ENCODE measurements at places on chromosomes 7 and 10.

DNA sequence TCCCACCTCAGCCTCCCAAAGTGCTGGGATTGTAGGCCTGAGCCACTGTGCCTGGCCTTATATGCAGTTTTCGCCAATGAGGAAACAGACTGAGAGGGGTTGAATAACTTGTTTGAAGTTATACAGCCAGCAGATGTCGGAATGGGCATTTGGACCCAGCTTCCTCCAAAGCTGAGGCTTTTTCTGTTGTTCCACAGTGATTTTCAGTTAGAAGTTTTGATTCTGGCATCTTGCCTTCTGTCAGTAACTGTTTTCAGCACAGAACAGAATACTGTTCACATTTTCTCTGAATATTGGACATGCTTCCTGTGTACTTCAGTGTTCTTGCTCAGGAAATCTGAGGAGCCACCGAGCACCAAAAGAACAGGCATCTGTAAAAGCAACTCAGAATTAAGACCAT is 287.2 kb downstream of the CAMK1D start:
- no peak for DNase-seq

- DNase-seq, result no peak
Observed at GRCh38 chr7:94056796-94057207, 52.6 kb upstream of the BET1 start.

DNA sequence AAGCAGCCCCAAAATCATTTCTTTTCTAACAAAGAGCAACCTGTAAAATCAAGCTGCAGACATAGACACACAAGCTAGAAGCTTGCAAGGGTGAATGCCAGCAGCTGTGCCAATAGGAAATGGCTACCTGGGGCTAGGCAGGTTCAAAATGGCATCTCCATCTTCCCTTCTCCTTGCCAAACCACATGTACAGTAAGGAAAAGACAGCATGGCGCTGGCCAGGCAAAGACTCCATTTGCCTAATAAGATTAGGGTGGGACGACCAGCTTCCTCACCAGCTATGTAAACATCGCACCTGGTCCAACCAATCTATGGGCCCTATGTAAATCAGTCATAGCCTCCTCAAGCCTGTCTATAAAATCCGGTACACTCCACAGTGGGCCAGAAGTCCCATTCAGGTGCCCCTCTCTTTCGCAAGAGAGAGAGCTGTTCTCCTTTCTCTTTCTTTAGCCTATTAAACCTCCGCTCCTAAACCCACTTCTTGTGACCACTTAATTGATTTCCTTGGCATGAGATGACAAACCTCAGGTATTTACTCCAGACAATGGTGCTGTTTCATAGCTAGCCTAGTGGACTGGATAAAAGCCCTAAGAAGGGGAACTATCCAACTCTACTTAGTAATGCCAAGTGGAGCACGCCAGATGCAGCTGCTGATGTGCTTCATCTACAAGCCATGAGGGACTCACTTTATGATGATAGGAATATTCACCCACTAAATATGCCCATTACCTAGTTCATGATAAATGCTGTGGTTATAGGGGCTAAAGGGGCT is 44.1 kb downstream of the HTR7 start:
- DNase-seq, result no peak

GRCh38 chr10:29926693-29927048 is 132.7 kb downstream of the JCAD start:
- DNase-seq, result no peak

DNA sequence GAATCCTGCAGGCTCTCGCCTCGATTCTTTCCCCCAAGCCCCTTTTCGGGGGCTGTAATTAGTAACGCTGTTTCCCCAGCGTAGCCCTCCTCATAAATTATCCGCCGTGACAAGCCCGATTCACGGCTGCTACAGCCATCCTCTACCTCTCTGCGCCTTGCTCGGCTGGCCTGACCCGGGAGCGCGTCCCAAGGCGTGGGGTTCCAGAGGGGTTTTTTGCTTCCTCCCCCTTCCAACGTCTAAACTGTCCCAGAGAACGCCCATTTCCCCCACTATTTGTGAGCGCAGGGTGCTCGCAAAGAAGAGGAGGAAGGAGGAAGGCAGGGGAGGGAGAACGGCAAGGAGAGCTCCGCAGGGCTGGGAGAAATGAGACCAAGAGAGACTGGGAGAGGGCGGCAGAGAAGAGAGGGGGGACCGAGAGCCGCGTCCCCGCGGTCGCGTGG is 880 bp downstream of the HOXA5 start:
- DNase-seq, result no peak

- no peak for DNase-seq
Observed at GRCh38 chr7:117146511-117146910, 176.3 kb downstream of the WNT2 start.

DNA sequence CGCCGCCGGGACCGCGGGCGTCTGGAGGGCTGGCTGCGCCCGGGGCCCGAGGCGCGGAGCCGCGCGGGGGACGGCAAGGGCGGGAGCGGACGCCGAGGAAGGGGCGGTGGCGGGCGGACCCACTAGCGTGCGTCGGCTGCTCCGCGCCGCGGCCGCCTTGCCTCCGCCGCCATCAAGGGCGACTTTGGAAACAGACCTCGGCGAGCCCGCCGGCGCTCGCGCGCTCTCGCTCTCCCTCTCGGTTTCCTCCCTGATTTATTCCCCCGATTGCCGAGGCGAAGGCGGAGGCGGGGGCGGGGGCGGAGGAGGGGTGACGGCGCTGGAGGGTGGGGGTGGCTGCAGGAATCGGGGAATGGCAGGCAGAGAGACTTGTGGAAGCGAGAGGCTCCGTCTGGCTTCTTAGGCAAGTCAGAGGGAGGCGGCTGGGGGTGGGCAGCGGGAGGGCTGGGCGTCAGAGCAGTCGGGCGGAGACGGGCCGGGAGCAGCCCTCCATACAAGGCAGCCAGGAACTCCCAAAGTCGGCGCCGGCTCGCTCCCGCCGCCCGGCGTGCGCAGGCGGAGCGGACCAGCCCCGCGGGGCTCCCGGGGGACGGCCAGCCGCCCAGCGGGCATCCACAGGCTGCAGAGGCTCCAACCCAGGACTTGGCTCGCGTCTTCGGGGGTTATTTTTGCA is at the start of gene CACNA2D1:
Gene CACNA2D1 (minus strand): TSS at position 231 of the 673 bp plus-strand sequence.
- DNase-seq, result no peak

DNA sequence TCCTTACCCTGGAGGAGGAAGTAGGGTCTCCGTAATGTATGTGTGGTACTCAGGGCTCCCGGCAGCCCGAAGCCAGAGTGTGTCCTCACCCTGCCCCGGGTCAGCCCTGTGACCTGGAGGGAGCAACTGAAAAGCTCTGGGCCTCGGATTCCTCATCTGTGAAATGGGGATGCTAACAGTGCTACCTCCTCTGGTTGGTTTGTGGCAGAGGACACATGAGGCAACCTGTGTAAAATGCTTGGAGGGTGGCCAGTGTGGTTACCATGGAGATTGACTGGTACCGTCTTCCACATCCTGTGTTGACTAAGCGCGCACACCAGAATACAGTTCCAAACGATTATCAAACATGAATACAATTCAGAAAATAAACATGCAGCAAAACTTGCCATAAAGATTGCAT is 163.8 kb upstream of the KLF6 start:
- peak; percentile 62 for DNase-seq

DNA sequence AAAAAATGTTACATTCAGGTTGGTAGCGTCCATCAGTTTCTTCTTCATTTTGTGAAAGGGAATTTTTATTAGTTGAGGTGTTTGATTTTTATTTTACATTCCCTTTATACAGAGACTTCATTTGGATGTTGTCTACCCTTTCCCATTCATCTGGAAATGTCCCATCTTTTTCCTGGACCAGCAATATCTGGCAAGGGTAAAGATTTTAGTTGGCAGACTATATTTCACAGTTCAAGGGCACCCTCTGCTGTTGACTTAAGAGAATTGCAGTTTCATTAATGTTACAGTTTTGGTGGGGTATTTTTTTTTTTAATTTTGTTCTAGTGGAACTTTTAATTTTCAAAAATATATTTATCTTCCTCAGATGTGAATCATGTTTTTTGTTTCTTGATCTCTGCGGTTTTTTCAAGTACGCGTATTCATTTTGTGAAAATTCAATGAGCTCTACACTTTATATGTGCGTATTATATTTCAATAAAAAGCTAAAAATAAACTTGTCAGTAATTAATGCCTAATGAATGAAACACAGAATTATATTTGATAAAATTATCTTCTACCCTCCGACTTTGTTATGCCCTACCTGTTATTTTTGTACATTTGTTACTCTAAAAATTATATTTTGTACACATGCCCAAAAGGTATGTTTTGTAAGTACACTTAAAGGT is 97.9 kb upstream of the KLF14 start:
- no peak for DNase-seq

GRCh38 chr10:118054383-118054782 is 7.6 kb upstream of the RAB11FIP2 start:
- no peak for DNase-seq

DNA sequence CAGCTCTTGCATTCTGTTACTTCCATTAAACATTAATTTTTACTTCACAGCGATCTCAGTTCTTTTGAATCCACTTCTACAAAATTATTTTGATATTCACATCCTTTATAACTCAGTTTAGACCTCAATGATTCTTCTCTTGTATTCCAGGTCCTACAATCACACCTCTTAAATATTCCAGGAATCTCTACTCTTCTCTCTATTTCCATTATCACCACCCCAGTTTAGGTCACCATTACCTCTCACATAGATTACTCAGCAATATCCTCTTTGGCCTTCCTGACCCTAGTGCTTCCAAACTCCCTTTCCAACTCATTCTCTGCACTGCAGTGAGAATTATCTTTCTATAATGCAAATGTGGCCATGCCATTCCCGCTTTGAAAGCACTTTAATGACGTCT is 27.1 kb upstream of the GPR37 start:
- DNase-seq, result no peak

- DNase-seq, result no peak
Observed at GRCh38 chr7:72538856-72539255, 126.7 kb upstream of the CALN1 start.

- DNase-seq, result no peak
Observed at GRCh38 chr7:54823776-54824175, 64.8 kb upstream of the SEC61G start.

- DNase-seq, result no peak
Observed at GRCh38 chr10:86410542-86411124, 44.0 kb upstream of the GRID1 start.

DNA sequence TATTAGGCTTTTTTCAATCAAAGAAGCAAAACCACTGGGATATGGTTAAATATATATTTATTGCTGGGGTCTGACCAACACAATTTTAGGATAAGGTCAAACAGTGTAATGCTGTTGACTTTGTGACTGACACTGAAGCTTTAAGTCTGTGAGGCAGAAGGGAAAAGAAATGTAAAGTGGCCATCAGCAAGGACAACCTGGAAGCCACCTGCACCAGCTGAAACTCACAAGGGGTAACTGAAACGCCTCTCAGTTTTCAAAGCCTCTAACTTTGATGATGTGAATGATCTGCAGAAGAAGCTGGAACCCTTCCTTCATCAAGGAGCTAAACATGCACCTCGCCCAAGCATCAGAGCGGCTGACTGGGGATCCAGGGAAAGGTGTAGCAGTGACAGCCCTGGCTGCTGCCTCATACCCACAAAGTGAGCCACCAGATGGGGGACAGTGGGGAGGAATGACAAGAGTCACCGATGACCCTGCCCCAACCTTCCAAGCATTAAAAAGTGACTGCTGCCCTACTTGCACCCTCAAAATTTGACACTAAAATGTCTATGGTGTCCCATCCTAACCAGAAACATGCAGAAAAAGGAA is 284.9 kb upstream of the CNTNAP2 start:
- no peak for DNase-seq

- DNase-seq, result no peak
Observed at GRCh38 chr7:14457568-14458453, 444.7 kb downstream of the DGKB start.

- no peak for DNase-seq
Observed at GRCh38 chr7:156842740-156843140, 50.2 kb downstream of the LMBR1 start.

GRCh38 chr10:29158066-29158465 is 130.8 kb upstream of the LYZL1 start:
- no peak for DNase-seq

DNA sequence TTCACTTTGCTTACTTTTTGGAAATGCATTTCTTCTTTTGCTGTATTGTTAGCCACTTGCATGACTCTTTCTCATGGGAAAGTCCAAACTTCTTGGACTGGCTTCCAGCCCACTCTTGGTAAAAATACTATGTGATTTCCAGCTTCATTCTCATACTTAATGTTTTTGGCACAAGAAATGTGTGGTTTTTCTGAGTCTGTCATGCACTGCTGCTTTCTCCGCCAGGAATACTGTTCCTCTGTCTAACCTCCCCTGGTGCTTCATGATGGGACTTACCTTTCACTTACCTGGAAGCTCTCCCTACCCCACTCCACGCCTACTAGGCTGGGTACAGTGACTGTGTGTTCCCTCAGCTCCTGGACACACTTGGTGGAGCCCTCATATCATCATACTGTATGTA is 18.7 kb downstream of the MGAM2 start:
- DNase-seq, result no peak

DNA sequence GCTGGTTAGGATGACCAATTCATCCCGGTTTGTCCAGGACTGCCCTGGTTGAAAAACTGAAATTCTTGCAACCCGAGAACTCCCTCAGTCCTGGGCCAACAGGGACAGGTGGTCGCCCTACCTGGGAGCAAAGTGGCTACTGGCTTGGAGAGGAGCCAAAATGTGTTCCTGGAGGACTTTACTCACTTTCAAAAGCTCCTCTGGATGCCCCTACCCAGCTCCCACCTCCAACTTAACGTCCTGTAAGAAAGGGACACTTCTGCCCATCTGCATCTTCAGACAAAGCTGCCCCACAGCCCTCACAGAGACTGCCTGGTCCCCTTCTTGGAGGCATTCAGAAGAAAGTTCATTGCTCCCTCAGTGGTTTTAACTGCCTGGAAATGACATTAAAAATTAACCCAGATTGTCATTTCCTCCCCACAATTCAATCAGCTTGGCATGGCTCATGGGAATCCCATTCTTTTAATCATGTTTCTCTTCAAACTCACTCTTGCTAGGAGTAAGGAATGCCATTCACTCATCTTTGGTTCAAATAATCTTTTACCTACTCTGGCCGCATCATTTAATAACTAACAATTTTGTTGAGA is 24.0 kb upstream of the HSPA12A start:
- DNase-seq, result no peak

- DNase-seq, result no peak
Observed at GRCh38 chr7:102096012-102096332, 190.7 kb upstream of the SH2B2 start.

GRCh38 chr10:69644658-69645295 is 14.7 kb downstream of the FAM241B start:
- peak; percentile 16 for DNase-seq

All from stimulated activated CD4-positive, alpha-beta T cell treated with anti-CD3 and anti-CD28 coated beads, Interleukin-15, amount 100 ng/mL, for 48 hours (primary cell).